ENCODE measurements at places on chromosomes 3 and 15. TPM values are rescaled to one million over a fixed set of nuclear protein-coding genes. Genes with fewer than 3 reads are reported as not detected.

GRCh38 chr3:53845881-53846133, 412 bp downstream of the CHDH start:
- DNase-seq: no peak

DNA sequence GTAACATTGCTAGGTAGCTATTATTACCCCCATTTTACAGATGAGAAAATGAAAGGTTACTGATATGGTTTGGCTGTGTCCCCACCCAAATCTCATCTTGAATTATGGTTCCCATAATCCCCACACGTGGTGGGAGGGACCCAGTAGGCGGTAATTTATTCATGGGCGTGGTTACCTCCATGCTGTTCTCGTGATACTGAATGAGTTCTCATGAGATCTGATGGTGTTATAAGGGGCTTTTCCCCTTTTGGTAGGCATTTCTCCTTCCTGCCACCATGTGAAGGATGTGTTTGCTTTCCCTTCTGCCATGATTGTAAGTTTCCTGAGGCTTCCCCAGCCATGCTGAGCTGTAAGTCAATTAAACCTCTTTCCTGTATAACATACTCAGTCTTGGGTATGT, 252.1 kb downstream of the OPA1 start:
- no peak for DNase-seq

GRCh38 chr3:146750196-146750595, 145.1 kb upstream of the PLSCR5 start:
- DNase-seq: no peak

DNA sequence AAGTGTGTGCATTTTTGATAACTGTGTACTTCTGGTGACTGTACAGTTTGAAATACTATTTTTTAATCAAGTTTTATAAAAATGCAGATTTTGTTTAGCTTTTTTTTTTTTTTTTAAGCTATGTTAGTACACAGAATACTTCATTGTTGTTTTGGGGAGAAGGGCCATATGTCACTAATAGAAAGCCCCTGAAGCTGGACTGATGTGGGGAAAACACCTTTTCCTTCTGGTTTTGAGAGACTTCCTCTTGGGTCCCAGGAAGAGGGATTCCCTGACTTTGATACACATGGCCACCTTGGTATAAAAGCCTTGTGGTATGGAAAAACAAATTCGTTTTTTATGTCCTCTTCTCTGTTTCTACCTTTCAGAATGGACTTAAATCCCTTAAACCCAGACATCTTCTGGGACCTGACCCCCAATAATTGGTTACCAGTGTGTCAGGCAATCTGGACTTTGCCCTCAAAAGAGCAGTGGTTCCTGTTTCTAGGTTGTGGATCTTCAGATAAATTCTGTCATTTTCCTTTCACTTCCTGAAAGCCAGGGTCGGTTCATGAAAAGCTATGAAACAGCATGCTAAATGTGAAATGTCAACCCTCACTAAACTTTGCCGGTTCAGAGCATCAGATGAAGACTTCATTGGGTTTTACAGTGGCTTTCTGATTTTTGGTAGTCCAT, 31.1 kb upstream of the BLOC1S6 start:
- DNase-seq: no peak

- DNase-seq: no peak
These were observed 664 bp upstream of the LARP6 start for GRCh38 chr15:70854666-70854976.

- no peak for DNase-seq
These were observed 11.6 kb downstream of the WWTR1 start for GRCh38 chr3:149646181-149646766.

- DNase-seq: no peak
These were observed 7.3 kb downstream of the CSRNP1 start for GRCh38 chr3:39146083-39146501.

- no peak for DNase-seq
These were observed 626.3 kb downstream of the NAALADL2 start for GRCh38 chr3:175485436-175485835.

DNA sequence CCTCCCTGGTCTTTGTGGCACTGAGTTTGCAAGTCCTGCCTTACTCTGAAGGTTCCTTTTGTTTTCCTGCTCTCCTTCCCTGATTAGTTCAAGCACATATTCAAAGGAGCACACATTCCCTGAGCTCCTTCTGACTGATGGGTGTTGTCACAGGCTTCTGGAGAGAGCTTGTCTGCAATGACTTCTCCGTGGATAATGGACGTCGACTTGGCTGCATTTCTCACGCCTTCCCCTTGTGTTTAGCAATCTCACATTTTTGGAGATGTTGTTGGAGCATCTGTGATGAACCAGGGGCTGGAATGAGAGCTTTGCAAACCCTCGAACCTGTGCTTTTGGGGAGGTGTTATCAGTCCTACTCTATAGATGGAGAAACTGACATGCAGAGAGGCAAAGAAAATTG, 375.4 kb upstream of the PROK2 start:
- DNase-seq: no peak

DNA sequence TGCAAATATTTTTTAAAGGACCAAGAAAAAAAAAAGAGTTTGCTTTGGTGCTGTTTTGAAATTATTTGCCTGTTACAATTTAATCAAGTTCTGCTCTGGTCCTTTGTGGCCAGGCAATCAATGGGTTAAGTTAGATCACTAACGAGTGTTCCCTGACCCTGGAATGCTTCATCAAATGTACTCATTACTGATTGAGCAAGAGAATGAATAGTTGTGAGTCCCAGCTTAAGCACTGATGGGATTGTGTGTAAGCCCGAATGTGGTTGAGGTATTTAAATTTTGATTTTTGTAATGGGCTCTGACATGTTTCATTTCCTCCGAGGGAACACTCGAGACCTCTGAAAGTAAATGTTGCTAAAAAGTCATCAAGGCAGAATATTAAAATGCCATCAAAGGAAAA, 699.1 kb downstream of the MCTP2 start:
- DNase-seq: no peak

DNA sequence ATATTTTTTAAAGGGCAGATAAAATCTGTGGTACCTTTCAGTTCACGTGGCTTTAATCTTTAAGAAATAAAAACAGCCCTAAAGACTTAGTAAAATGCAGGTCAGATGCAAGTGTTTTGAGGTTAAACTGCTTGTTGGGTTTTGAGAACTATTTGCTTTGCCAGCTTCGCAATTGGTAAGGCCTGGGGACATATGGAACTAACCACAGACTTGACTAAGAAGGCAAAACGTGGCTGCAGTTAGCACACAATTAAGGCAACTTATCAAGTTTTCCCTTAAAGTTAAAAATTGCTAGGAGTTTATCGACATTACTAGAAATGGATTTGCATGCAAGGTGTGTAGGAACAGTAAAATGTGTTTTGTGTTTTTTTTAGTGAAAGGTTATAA, 206.9 kb downstream of the ZNF385D start:
- DNase-seq: no peak

DNA sequence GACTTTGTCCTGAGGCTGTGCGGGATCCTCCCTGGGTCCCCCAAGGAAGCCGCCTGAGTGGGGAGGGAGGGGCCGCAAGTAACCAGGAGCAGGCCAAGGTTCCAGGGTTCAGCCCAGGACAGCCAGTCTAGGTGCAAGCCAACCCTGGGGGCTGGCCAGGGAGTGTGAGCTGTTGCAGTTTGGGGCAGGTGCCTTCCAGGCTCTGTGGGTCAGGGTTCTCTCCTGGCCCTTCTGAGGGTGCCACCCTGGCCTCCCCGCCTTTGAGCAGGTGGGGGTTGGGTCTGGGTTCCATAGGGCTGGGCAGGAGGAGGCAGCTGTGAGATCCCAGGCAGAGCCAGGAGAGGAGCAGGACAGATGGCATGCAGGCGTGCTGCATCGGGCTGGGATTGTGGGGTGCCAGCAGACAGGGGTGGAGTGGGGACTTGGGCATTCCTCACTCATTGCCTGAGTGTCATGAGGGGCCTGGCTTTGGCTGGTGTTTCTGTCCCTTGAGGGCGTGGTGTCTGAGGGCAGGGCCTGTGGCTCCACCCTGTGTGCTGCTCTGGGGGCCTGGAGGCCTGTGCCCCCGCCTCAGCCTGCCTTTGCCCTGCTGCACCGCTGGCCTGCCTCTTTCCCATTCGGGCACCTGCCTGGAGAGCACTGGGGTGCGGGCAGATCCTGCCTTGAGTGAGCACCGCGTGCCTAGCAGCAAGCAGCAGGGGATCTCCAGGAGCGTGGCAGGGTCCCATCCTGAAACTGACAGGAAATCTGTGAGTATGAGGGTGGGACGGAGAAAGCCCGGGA, 18.4 kb downstream of the KLF13 start:
- DNase-seq: peak; percentile 75

DNA sequence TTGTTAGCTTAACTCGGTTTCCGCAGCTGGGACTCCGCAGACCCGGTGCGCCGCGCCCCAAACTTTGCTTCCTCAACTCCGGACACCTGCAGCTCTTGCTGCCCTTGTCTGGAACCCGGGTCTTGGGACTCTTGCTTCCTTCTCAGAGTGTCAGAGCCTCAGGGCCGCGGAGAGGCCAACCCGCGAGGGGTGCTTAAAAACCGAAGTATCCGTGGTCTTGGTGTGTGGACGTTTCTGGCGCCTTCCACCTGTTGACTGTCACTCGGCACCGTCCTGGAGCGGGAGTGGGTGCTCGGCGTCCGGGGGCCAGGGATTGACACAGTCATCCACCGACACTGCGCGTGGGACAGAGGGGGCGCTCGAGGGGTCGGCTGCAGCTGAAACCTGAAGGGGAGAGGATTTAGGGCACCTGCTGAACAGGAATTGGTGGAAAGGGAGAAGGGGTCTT, 386 bp downstream of the SQOR start:
- DNase-seq: peak; percentile 84

DNA sequence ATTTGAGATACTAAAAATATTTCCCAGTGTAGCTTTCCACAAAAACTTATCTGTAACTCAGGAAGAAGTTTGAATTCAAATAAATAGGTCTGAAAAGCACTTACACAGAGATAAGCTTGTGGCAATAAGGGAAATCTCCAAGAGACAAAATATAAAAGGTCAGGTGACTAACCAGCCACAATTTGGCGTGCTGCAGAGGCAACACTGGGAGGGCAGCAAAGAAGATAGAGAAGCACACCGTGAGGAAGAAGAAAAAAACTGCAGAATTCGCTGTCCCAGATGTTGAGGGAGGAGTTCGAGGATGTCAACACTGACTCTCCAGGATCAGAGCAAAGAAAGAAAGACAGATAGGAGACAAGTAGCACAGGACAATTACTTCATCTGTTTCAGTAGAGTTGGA, 204.4 kb downstream of the FMN1 start:
- DNase-seq: no peak

DNA sequence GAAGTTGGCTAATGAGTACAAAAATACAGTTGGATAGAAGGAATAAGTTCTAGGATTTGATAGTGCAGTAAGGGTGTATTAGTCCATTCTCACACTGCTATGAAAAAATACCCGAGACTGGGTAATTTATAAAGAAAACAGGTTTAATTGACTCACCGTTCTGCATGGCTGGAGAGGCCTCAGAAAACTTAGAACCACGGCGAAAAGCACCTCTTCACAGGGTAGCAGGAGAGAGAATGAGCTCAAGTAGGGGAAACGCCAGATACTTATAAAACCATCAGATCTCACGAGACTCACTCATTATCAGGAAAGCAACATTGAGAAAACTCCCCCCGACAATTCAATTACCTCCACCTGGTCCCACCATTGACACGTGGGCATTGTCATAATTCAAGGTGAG, 483.3 kb downstream of the TUSC7 start:
- no peak for DNase-seq

GRCh38 chr3:47646362-47646761, 67.7 kb upstream of the CSPG5 start:
- no peak for DNase-seq

- DNase-seq: no peak
These were observed 58.5 kb upstream of the SAMMSON start for GRCh38 chr3:69941037-69941436.

- no peak for DNase-seq
These were observed 104.3 kb upstream of the RNU6-1 start for GRCh38 chr15:67944010-67944641.

- no peak for DNase-seq
These were observed 563.6 kb upstream of the ADAMTS9 start for GRCh38 chr3:65251375-65251774.

GRCh38 chr15:63288778-63289378, 11.5 kb downstream of the APH1B start:
- DNase-seq: no peak

- no peak for DNase-seq
These were observed 257.4 kb downstream of the PLOD2 start for GRCh38 chr3:145903472-145904013.

DNA sequence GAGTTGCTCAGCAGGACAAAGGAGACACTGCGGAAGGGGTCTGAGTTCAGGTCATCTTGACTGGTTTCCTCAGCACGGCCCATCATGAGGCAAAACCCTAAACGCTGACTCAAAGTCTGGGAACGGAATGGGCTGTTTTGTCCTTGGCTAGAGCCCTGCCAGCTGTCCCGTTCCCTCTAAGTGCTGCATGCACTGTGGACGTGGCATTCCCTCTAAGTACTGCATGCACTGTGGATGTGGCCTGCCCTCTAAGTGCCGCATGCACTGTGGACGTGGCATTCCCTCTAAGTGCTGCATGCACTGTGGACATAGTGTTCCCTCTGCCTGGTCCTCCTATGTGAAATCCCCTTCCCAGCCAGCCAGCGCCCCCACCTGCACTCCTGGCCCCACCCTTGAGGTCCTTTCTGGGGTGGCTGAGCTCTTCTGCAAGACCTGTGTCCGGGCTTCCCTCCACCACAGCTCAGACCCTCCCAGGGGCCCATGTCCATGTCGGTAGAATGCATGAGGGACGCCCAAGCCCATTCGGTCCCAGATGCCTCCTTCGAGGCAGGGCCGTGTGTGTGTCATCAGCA, 36.7 kb downstream of the TM2D3 start:
- DNase-seq: no peak

GRCh38 chr15:50979041-50979440, 70.6 kb downstream of the AP4E1 start:
- no peak for DNase-seq

DNA sequence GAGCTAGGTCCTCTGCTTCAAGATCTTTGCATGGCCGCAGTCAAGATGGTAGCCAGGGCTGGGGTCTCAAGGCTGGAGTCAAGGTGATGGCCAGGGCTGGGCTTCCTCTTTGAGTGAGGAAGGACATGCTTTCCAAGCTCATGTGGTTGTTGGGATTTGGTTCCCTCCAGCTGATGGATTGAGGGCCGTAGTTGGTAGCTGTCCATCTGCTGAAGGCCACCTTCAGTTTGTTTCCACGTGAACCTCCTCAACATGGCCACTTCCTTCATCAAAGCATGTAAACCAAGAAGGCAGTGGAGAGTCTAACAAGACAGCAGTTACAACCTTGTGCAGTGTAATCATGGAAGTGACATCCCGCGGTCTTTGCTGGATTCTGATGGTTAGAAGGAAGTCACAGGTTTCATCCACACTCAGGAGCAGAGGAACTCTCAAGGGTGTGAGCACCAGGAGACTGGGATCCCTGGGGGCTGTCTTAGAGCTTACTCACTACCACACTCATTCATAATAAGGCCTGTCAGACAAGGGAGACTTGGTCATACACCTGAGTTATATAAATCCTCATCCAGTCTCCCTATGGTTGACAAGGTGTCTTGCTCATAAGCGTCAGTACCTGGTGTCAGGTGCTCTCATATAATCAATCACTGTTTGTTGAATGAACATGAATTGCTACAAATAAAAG, 42.1 kb downstream of the ABHD5 start:
- no peak for DNase-seq

GRCh38 chr3:153233986-153234385, 72.0 kb downstream of the RAP2B start:
- no peak for DNase-seq

GRCh38 chr3:180612364-180612763, 10.4 kb downstream of the TTC14 start:
- no peak for DNase-seq

The CACNA2D2 gene
- total RNA-seq: 1.6 TPM

The ILDR1 gene
- total RNA-seq: not detected

The COL7A1 gene
- total RNA-seq: 2.2 TPM

The AMT gene
- total RNA-seq: 2.5 TPM

The GANC gene
- total RNA-seq: 18.0 TPM

The GPR87 gene
- total RNA-seq: not detected

The CCR8 gene
- total RNA-seq: 0.34 TPM

The SLC28A2 gene
- total RNA-seq: not detected

The LRRC2 gene
- total RNA-seq: not detected
